ENCODE measurements at places on chromosomes 13 and 19. TPM values are rescaled to one million over a fixed set of nuclear protein-coding genes. Genes with fewer than 3 reads are reported as not detected.

Gene COQ8B
- 71.7 TPM for total RNA-seq

Gene B9D2
- 13.5 TPM for total RNA-seq

Gene FFAR2
- not detected for total RNA-seq

Gene ELSPBP1
- total RNA-seq, result 0.25 TPM

Gene BRD4
- total RNA-seq, result 106 TPM

Gene B3GNT3
- 0.71 TPM for total RNA-seq

Gene TMEM255B
- 6.9 TPM for total RNA-seq

Gene ATP4A
- total RNA-seq, result 1.1 TPM

Gene RUBCNL
- total RNA-seq, result 18.3 TPM

Gene ZNF345
- total RNA-seq, result 14.4 TPM

Gene LGALS14
- not detected for total RNA-seq

- DNase-seq, result no peak
These were observed 9.9 kb downstream of the COL4A1 start for GRCh38 chr13:110297011-110297410.

GRCh38 chr13:40024967-40025714, 369.7 kb downstream of the COG6 start:
- no peak for DNase-seq

DNA sequence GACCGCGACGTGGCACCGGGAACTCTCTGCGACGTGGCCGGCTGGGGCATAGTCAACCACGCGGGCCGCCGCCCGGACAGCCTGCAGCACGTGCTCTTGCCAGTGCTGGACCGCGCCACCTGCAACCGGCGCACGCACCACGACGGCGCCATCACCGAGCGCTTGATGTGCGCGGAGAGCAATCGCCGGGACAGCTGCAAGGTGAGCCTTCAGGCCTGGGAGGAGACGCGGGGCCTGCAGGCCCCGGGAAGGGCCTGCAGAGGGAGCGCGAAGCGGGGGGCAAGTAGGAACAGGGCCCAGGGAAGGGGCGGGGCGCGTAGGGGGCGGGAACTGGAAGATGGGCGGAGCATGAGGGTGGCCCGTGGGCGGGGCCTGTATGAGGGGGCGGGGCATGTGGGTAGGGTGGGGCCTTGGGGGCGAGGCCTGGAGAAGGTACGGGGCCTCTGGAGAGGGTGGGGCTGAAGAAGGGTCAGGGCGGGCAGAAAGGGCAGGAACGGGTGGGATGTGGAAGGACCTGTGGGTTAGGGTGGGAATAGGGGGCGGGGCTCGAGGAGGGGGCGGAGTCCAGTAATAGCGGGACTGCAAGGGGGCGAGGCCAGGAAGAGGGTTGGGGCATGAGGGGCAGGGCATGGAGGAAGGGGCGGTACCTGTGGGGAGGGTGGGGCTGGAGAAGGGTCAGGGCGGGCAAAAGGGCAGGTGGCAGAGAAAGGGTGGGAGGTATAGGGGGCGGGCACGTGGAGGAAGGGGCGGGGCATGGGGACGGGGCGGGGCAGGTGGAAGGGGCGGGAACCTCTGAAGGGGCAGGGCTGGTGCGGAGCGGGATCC, 2.5 kb downstream of the CFD start:
- DNase-seq, result peak; percentile 68

GRCh38 chr19:18308948-18309325, 13.9 kb downstream of the LSM4 start:
- no peak for DNase-seq

DNA sequence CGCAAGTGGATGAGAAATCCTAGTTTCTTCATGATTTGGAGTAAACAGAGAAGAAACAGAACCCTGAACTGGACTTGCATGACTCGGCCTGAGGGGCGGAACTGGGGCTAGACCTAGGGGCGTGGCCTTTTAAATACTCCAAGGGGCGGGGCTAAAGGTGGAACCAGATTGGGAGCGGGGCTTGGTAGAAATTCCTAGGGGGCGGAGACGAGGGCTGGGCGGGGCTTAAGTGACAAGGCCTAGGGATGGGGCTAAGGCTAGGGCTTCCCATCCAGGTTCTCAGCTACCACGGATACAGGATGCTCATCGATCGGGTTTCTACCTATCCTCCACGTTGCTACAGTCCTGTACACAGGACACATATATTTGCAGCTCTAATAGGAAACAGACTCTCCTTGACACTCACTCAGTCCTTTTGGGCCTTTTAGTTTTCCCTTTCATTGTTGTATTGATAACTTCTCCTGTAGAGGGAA, 372 bp upstream of the ZNF699 start:
- DNase-seq, result peak; percentile 97

DNA sequence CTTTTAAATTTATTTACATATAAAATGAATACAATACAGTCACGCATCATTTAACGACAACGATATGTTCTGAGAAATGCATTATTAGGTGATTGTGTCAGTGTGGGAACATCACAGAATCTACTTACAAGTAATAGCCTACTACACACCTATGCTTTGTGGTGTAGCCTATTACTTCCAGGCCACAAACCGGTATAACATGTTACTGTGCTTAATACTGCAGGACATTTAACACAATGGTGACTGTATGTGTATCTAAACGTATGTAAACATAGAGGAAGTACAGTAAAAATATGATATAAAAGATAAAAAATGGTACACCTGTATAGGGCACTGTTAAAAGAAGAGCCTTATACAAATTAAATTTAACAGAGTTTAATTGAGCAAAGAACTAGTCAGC, 62.4 kb upstream of the KLHL1 start:
- DNase-seq, result no peak

DNA sequence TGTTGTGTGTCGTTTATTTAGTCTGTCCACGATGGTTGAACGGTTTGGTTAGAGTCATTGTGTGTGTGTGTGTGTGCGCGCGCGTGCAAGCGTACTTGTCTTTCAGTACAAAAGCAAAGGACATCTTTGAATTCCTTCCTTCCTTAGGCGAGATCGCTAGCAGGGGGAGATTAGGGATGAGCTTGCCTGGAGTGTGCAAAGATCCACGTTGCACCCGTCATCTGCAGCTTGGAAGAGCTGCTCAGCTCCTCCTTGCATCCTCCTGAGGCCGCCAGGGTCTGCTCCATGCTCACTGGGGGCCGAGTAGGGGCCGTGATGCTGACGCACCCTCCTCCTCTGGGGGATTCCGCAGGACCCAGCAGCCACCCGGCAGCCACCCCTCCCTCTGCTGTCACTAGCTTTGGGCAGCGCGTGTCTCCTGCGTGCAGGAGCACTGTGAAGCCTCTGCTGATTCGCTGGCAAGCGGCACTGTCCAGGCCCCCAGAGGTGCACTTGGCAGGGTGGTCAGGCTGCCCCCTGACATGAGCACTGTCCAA, 137.3 kb downstream of the KDM4B start:
- DNase-seq, result no peak

GRCh38 chr13:111269508-111269907, 50.9 kb upstream of the TEX29 start:
- DNase-seq, result no peak

DNA sequence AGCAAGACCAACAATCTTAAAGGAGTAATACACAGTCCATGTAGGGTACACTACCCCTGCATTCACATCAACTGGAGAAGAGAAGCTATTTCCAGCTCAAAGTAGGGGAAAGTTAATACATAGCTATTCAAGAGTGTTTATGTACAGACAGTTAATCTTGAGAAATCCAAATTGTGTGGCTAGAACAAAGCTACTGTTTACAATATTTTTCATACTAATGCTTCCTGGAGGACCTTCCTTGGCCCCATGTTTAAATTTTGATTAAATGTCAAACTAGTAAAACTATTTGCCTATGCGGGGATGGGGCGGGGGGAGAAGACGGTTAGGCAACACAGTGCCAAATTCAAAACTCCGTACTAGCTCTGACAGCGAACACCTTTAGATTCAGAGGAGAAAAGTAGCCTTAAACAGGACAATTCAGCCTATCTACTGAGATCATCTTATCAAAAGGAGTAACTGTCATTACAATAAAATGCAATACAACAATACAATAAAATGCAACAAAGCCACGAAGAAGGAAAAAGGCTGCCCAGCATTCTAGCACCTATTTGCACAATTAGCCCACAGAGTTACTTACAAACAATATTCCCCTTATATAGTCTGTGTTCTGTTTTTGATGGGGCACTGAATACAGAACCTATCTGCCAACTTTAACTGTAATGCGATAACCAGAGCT, 29.1 kb downstream of the BRD4 start:
- no peak for DNase-seq

- no peak for DNase-seq
These were observed 6.8 kb downstream of the PTPRS start for GRCh38 chr19:5333581-5334365.

DNA sequence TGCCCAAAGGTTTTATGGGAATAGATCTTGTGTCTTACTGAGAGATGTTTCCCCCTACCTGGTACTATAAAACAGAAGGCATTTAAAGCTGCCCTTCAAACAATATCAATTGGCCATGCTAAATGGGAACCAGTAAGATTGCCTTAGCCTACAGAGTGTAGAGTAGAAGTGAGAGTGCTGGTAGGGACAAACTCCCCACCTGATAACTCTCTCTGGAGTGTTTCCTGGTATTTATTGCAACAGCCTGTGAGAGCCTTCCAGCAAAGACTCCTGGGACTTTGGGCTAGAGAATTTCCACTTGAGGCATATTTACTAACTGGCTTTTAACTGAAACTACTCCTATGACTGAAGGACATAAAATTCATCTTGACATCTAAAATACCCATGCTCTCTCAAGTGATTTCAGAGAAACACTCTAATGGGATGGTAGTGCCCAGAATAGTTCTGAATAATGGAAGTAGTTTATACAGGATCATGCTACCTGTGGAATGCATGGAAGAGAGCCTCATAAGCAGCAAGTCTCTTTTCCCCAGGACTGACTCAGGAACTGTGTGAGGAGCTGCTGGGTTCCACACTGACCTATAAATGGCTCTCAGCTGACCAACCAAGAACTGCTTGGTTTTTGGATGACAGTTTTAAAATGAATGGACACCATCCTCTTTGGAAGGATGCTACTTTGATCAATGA, 132.7 kb upstream of the SLITRK5 start:
- DNase-seq, result no peak

DNA sequence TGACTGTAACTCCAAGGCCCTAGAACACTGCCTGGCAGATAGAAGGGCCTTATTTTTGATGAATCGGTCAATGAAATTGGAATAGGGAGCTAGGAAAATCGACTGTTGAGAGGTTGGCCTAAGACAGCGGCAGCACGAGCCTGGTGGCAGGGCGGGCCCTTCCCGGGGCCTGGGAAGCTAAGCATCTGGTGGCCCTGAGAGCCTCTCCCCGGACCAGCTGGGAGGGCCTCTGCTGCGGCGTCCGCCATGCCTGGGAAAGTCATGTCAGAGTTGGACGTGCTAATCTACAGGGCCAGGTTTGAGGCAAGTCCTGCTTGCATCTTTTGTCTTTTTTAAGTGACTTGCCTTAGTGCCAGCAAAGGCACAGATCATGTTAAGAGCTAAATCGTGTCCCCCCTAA, 11.2 kb upstream of the GPR12 start:
- no peak for DNase-seq

DNA sequence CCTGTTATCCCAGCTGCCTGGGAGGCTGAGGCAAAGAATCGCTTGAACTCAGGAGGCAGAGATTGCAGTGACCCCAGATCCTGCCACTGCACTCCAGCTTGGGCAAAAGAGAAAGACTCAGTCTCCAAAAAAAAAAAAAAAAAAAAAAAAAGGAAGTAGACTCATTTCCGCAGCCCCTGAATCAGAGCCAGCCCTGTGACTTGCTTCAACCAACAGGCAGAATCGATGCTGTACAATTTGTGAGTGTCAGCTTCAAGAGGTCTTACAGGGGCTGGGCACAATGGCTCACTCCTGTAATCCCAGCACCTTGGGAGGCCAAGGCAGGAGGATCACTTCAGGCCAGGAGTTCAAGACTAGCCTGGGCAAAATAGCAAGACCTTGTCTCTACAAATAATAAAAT, 12.8 kb downstream of the ANKRD27 start:
- no peak for DNase-seq

GRCh38 chr19:42129399-42130253, 2.6 kb downstream of the POU2F2 start:
- DNase-seq, result peak; percentile 28

- no peak for DNase-seq
These were observed 20.0 kb downstream of the KLF12 start for GRCh38 chr13:74114202-74114601.

DNA sequence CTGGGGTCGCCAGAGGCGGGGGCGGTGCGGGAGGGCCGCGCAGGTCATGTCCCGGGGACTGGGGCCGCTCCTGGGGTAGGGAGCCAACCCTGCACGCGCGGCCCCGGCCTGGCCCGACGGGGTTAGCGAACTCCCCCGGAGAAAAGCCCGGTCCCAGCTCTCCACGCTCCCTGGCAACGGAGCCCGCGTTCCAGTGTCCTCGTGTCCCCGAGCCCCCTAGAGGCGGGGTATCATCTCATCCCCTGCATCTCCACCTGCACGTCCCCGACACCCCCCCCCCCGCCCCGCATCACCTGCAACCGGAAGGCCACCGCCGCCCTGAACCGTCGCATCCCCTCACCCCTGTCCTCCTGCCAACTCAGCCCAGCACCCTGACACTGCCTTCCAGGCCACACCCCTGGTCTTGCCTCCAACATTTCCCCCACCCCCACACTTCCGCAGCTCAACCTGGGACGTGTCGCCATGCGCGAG, 2.7 kb downstream of the WDR88 start:
- DNase-seq, result no peak

DNA sequence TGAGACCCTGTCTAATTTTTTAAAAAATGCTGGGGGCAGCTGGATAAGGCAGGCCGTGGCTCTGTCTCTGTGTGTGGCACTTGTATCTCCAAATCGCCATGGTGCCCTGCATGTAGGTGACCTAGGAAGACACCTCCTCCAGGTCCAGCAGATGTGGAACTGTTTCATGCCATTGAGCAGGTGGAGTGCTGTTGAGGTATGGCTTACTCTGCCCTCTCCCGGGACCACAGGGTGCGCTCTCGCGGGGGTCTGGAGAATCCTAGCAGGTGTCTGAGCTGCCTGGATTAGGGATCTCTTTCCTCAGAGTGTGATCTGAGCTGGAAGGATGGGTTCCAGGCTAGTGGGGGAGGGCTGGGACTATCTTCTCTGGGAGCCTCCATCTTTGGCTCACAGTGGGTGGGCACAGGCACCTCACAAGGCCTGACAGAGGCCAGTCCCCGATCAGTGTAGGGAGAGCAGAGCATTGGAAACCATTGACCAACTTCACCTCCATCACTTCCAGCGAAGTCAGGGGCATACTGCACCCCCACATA, 67.7 kb upstream of the TM9SF2 start:
- no peak for DNase-seq

DNA sequence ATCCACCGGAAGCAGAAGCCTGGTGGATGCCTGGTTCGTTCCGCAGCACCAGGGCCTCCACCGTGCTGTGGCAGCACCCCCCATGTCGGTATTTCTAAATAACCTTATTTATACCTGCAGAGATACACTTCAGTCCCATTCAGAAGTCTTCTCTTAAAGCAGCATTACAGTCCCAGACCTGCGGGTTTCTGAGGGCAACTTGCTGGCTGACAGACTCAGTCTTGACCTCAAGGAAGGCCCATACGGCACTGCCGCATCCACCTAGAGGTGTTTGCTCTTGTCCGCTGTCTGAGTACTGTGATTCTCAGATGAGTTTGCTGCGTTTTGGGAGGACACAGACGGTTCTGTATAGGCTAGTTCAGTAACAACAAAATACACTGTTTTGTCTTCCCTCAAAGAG, 16.9 kb upstream of the TEX29 start:
- DNase-seq, result no peak
